ENCODE measurements at places on chromosomes 13 and 19. TPM values are rescaled to one million over a fixed set of nuclear protein-coding genes. Genes with fewer than 3 reads are reported as not detected.

- DNase-seq: no peak
These were observed 13.0 kb downstream of the GAS6 start for GRCh38 chr13:113850722-113851479.

TICAM1 gene
- 6.2 TPM for total RNA-seq

GRCh38 chr19:11421371-11422098 lies 2.4 kb upstream of the RGL3 start:
- DNase-seq: no peak

GRCh38 chr19:15779756-15780476 lies 7.5 kb upstream of the OR10H5 start:
- no peak for DNase-seq

ZNF302 gene
- 35.0 TPM for total RNA-seq

DNA sequence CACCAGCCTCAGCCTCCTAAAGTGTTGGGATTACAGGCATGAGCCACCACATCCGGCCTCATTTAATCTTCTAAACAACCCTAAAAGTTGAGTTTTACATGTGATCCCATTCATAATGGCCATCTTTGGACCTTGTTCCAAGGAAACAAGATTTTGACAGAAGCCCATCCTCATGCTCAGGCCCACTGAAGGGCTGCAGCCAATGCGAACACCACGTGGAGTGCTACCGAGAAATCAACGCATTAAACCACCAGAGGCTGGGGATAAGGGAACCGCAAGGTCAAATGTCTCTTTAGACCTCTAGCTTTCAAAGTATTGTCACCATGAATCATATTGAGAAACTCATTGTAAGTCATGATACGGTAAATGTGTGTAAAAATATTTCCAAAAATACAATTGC lies 49.4 kb upstream of the DOCK9 start:
- no peak for DNase-seq

DNA sequence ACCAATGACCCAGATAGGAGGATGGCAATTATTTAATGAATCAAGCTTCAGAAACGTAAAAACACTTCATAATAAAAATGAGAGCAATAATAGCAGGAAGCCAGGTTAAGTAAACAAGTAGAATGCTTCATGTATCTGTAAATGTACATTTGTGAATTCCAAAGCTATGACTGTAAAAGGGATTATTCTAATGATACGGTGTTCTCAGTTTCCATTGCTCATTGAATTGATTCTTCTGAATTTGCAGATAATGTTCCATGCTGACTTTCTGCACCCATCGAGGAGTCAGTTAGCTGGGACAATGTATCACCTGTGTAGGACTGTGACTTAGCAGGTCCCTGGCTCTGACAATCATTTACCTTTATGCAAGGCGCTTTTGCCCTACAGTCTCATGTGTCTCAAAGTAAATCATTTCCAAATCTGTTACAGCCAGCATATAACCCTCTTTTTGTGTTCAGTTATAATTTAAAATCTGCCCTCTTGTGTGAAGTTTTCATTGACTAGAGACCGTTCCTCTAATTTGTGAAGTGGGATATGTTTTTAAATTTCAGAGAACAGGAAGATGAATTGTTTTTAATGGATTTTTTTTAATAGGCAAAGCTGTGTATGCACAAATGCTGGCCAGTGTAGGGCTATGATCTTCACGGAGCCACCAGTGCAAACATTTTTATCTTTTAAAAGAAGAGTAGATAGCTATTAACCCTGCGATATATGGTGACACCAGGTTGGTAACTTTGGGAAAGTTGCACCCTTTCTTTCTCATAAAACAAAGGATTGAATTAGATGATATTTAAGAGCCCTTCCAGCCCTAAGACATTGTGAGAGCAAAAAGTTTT lies 267.1 kb downstream of the KLF5 start:
- DNase-seq: no peak

GJB2 gene
- 0.27 TPM for total RNA-seq

PET100 gene
- 89.7 TPM for total RNA-seq

C1QTNF9B gene
- not detected for total RNA-seq

GRCh38 chr13:37870895-37871550 lies 1.5 kb upstream of the TRPC4 start:
- DNase-seq: no peak

DNA sequence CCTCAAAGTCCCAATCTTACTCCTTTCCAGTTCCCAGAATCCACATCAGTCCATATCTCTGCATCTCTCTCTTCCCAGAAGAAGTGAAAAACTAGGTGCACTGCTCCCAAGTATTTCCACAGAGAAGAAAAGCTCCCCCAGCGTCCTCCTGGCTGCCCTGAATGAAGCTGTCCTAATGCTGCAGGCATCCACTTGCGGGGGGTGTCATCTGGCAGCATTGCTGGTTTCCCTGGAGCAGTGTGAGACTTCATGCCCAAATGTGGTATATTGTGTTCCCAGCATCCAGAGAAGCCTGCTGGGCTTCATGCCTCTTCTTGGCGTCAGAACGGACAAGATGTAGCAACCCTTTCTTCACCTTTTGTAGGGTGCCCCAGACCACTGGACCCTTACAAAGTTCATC lies 32.9 kb upstream of the ARHGEF7 start:
- DNase-seq: peak; percentile 49

CACNA1A gene
- 2.3 TPM for total RNA-seq
